Activated CD4-positive, alpha-beta T cell treated with anti-CD3 and anti-CD28 coated beads, Interleukin-10, Interleukin-2, amounts not matched to agents 100 ng/mL and 50 ng/mL, durations not matched to agents 16 hours and 8 hours (primary cell): ENCODE measurements at places on chromosomes 1 and 21.

DNA sequence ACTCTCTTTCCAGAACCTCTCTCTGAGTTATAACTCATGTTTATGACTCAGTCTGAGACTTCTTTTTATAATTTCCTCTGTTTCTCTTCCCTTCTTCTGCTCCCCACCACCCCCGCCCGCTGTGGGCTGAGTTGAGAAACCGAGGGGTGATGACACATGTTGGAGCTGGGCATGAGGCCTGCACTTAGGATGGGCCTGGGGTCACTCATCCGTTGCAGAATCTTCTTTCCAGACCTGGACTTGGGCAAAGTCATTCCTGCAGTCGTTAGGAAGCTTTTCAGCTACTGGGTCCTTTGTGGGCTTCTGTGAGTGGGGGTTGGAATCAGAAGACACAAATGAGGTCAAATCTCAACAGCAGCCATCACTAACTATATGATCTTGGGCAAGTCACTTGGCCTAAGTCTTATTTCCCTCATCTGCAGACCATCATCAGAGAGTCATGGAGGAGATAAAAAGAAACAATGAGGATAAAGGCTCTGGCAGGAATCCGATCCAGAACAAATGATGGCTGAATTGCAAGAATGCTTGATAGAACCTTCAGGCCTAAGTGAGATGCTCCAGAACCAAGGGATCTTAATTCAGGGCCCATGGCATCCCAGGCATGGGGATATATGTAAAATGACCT is 53.4 kb downstream of the RPS6KA1 start:
- DNase-seq, result peak; percentile 91

- no peak for DNase-seq
Observed at GRCh38 chr1:172540635-172541034, 7.7 kb downstream of the SUCO start.

DNA sequence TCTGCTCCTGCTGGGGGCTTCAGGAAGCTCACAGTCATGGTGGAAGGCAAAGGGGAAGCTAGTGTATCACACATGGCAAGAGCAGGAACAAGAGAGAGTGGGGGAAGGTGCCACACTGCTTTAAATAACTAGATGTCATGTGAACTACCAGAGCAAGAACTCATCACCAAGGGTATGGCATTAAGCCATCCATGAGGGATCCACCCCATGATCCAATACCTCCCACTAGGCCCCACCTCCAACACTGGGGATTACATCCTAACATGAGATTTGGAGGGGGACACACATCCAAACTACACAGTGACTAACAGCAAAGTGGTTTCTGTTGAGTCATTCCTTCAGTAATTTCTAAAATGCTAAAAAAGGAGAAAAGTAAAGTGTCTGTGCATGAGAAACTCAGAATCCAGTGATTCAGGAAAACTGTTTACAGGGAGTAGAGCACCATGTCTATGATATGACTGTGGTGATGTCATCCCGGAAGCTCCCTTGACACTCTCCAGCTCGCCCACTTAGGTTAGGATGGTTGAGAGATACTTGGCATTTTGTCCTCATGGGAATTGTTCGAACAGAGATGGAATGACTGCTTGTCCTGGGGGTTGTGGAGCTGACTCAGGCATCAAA is 50.3 kb downstream of the CHD1L start:
- DNase-seq, result peak; percentile 6

GRCh38 chr1:33137800-33138199 is 44.0 kb downstream of the TRIM62 start:
- peak; percentile 28 for DNase-seq

DNA sequence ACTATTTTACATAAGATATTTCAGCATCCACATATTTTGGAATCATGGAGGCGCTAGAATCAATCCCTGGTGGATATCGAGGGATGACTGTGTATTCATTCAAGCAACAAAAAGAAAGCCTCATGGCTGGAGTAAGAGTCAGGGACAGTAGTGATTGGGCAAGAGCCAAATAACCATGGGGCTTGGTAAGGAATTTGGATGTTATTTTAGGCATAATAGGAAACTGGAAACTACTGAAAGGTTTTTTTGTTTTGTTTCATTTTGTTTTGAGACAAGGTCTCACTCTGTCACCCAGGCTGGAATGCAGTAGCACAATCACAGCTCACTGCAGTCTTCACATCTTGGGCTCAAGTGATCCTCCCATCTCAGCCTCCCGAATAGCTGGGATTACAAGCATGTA is 33.8 kb upstream of the EYA3 start:
- DNase-seq, result no peak

DNA sequence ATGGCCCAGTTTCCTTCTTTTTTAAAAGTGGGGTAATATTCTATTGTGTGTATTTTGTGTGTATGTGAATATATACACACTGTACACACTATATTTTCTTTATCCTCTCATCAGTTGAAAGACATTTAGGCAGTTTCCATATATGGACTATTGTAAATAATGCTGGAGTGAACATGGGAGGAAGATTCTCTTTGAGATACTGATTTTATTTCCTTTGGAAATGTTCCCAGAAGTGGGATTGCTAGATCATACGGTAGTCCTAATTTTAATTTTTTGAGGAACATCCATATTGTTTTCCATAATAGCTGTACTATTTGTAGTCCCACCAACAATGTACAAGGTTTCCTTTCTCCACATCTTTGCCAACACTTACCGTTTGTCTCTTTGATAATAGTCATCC is 51.0 kb downstream of the F3 start:
- DNase-seq, result no peak

DNA sequence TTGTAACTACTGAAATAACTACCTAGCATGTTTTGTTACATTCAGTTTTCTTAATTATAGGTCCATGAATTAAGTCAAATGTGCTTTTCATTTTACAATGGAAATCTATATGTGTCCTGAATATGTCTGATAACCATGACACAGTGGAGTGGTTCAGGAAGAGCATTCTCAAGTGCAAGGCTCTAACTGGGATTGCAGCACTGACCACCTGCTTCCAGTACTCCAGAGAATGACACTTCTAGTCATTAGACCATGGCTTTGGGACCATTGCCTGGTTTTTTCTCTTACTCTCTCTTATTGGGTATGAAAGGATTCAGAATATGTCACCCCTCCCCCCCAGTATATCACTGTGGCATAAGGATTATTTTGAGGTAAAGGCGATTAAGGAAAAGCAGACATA is 204.9 kb upstream of the CACYBP start:
- no peak for DNase-seq

- DNase-seq, result no peak
Observed at GRCh38 chr1:192861860-192862259, 53.0 kb downstream of the RGS2 start.

DNA sequence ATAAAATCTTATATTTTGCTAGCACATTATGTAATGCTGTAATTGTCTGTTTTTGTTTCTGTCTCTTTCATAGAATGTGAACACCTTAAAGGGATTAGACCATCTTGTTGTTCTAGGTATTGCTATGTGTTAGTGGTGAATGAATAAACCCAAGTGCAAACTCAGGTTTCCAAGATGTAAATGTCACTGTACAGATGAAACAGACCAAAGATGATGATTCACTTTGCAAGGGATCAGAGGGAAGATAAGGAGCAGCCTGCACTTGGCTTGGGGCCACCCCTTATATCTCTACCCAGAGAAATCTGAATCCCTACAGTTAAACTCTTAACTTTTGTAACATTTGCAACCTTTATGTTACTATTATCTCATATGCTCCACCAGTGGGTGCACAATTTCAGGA is 25.4 kb downstream of the UROD start:
- DNase-seq, result peak; percentile 25

DNA sequence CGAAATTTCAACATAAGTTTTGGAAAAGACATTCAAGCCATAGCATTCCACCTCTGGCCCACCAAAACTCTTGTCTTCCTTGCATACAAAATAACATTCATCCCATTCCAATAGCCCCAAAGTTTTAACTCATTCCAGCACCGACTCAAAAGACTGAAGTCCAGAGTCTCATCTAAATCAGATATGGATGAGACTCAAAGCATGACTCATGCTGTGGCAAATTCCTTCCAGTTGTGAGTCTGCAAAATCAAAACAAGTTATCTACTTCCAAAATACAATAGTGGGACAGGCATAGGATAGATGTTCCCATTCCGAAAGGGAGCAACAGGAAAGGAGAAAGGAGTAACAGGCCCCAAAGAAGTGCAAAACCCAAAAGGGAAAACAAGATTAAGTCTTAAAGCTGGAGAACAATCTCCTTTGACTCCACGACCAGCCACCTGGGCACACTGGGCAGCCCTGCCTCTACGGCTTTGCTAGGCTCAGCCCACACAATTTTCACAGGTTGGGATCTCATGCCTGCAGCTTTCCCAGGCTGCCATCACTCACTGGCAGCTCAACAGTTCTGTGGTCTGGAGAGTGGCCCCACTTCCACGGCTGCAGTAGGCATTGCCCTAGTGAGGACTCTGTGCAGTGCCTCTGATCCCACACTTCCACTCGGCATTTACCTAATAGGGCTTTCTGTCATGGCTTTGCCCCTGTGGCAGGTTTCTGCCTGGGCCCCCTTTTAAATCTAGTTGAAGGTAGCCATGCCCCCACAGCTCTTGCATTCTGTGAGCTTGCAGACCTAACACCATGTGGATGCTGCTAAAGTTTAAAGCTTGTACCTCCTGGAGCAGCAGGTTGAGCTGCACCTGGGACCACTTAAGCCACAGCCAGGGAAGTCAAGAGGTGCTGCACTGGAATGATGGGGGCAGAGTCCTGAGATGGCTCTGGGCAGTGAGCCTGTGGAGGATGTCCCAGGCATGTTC is 51.0 kb downstream of the RUNX3 start:
- DNase-seq, result no peak

DNA sequence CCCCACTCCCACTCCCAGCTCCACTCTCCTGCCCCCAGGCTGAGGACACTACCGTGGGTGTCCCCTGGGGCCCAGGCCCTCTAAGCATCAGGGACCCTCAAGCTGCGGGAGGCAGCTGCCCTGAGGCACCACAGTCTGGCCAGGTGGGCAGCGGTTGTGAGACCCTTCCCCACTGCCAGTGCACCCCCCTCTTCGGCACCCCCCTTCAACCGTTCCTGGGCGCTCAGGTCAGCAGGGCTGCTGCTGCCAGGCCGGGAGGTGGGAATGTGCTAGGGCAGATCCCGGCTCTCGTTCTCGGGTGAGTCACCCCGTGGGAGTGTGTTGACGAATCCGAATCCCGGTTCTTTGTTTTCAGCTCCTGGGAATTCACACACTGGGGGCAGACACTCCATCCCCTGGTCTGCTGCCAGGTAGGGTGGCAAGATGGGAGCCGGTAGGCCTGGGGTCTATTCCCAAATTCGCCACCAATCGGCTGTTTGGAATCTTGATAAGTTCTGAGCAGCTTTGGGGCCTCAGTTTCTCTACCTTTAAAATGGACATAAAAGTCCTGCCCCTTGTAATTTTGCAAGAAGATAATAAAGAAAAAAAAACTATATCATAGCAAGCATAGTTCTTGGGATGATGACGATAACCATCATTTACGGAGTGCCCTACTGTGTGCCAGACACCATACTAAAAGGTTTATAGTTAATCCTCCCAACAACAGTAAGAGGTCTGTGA is 28.5 kb upstream of the CASZ1 start:
- DNase-seq, result no peak
